ENCODE measurements at places on chromosomes 3 and 15.

DNA sequence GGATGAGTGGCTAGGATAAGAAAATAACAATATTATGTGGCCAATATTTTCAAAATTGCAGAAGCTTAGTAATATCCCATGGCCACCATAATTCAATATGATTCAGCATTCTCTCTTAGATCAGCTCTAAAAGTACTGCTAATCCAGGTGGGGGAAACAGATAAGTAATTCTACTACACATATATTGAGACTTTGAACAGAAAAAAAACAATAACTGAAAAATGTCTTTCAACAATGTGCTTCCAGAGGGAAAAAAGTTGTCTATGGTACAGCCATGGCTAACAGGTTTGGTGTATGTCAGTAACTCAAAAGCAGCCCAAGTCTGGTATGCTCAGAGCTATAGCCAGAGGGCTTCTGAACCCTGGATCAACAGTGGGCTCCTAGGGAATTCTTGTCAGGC lies 42.4 kb upstream of the PPIB start:
- DNase-seq = no peak

- no peak for DNase-seq
Measured at GRCh38 chr3:137471558-137472204, 292.4 kb upstream of the SOX14 start.

GRCh38 chr3:37725842-37726241 lies 135.8 kb upstream of the CTDSPL start:
- DNase-seq = no peak

GRCh38 chr15:49901321-49901720 lies 217.7 kb downstream of the ATP8B4 start:
- DNase-seq = no peak

DNA sequence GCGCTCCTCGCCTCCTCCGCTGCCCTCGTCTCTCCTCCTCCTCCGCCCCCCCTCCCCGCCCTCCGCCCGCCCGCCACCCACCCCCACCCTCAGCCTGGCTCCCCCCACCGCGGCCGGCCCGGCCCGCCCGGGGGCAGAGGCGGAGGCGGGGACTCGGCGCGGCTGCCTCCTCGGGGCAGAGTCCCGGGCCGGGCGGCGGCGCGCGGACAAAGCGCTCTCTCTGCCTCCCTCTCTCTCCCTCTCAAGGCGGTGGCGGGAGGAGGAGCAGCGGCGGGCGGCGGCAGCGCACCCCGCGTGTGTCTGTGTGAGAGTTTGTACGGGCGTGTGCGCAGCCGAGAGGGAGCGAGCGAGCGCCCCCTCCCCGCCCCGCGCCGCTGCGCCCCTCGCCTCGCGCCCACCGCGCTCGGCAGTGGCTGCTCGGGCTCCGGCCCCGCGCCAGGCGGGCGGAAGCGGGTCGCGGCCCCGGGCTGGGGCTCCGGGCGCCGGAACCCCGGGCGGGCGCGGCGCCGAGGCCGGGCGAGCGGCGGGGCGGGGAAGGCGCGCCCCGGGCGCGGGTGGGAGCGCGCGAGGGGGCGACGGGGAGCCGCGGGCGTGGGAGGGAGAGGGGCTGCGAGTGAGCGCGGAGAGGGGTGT lies at the start of gene IGF2BP2:
Gene IGF2BP2, minus strand, starts transcription at position 37 of the 633 bp plus-strand sequence. CDS start 82 bp downstream, outside the sequence.
- DNase-seq = peak; percentile 16

- DNase-seq = no peak
Measured at GRCh38 chr3:107951126-107951525, 139.7 kb downstream of the CD47 start.

- peak; percentile 54 for DNase-seq
Measured at GRCh38 chr15:78308422-78309032, 9.1 kb upstream of the SKIC8 start.

DNA sequence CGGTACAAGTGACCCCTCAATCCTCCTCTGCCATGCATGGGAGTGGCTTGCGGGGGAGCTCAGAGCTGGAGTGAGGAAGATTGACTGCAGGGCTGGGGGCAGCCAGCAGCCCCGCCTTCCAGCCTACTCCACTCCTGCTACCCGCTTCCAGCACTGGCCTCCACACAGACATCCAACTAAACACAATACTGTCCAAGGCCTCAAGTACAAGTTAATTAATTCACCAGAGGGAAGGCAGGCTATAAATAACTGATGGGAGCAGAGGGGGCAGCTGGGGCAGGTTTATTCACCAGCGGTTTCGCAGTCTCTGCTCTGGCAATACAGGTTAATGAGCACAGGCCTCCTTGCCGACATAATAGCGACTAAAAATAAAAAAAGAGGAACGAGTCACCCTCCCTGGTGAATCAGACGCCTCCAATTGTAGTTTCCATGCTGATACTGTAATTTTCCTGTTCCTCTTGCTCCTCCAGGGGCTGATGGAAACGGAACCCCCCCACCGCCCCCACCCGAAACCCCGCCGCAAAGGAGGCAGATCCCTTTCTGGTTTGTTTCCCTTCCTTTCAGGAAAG lies 166.4 kb upstream of the TLE3 start:
- no peak for DNase-seq

DNA sequence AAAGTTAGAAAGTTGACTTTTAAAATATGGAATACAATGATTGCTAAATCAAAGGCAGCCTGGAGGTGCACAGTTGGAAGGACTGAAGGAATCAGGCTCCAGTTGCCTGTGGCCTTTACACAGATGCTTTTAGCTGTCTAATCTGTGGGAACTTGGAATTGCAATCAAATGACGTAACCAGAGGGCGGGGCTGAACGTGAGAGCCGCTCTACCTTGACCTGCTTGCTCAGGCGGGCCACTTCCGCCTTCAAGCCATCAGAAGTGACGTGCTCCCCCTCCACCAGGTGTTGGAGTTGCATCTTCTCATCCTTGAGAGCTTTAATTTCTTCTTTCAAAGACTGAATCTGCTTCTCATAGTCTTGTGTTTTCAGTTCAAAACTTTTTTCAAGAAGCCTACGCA lies 37.7 kb upstream of the GNB5 start:
- no peak for DNase-seq

DNA sequence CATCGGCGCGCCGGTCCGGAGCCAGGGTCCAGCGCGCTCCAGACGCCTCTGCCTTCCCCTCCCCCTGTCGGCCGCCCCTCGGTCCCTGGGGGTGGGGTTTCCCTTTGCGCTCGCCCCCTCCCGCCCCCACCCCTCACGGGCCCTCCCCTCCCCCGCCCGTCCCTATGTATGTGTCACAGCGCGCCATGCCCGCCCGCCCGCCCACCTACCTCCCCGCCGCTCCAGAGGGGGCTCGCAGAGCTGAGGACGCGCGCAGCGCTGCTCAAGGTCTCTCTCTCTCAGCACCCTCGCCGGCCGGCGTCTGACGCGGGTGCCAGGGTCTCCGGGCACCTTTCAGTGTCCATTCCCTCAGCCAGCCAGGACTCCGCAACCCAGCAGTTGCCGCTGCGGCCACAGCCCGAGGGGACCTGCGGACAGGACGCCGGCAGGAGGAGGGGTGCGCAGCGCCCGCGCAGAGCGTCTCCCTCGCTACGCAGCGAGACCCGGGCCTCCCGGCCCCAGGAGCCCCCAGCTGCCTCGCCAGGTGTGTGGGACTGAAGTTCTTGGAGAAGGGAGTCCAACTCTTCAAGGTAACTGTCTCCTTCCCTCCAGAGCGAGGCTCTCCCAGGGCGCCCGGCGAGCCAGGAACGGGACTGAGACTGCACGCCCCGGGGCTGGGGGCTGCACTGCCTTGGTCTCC lies at the start of gene ACAN:
Gene ACAN, plus strand, starts transcription at position 196 of the 679 bp plus-strand sequence. CDS start 32,771 bp downstream, outside the sequence.
- DNase-seq = no peak

DNA sequence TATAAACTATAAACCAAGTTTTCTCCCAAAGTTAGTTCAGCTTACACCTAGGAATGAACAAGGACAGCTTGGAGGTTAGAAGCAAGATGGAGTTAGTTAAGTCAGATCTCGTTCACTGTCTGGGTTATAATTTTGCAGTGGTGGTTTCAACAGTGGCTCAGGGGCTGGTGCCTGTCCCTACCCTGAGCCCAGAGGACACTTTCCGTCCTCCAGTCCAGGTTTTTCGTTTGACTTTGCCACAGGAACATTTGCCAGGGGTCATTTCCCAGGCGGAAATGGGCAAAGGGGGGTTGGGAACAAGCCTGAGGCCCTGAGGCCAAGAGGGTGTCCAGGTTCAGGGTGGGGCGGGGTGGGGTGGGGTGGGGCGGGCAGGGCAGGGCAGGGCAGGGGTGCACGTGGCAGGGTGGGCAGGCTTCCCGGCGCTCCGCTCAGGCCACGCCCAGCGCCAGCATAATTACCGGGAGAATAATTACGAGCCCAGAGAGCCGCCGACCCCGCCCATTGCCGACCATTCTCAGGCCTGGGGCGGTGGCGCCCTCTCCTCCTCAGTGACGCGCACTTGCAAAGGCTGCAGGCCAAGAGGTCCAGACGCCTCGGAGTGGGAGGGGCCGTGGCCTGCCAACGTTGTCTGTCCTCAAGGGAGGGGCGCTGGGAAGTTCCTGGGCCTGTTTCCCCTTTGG lies 70.4 kb downstream of the KLF13 start:
- DNase-seq = no peak

DNA sequence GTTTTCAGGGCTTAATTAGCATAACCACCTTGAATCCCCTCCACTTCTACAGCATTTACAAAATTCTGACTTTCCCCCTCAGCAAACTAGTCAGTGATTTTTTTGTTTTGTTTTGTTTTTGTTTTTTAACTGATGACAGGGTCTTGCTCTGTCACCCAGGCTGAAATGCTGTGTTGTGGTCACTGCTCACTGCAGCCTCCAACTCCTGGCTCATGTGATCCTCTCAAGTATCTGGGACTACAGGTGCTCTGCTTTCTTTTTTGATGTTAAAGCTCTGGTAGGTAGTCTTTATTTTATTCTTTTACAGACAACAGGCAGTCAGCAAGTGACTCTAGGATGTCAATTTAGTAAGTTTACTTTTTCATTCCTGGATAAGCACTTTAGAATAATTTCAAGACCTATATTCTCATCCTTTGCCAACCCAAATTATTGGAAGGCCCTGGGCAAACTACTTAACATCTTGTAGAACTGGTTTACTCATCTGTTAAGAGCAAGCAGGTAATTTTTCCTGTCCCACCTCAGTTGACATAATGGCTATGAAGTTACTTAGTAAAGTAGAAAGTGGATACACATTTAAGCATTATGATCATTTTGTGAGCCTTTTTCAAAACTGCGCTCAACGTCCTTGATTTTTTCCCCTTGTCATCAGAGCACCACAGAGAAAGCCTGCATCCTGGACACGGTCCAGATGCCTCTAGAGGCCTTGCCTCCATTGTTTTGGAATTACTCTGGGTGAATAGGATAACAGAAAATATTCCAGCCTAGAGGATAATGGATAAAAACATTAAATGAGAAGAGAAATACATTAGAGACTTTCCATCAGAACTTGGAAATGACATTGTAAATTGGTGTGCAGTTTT lies 69.9 kb upstream of the NDUFB4 start:
- DNase-seq = no peak

GRCh38 chr3:106120356-106120755 lies 251.5 kb upstream of the CBLB start:
- DNase-seq = no peak

GRCh38 chr3:128878556-128879124 lies 780 bp upstream of the ACAD9 start:
- no peak for DNase-seq
